Caki2 (cell line): ENCODE measurements at places on chromosomes 3 and 15.

- no peak for DNase-seq
These were observed 2.5 kb downstream of the MOBP start for GRCh38 chr3:39469945-39470344.

GRCh38 chr15:56241374-56242105 lies 2.1 kb downstream of the RFX7 start:
- DNase-seq, result no peak

DNA sequence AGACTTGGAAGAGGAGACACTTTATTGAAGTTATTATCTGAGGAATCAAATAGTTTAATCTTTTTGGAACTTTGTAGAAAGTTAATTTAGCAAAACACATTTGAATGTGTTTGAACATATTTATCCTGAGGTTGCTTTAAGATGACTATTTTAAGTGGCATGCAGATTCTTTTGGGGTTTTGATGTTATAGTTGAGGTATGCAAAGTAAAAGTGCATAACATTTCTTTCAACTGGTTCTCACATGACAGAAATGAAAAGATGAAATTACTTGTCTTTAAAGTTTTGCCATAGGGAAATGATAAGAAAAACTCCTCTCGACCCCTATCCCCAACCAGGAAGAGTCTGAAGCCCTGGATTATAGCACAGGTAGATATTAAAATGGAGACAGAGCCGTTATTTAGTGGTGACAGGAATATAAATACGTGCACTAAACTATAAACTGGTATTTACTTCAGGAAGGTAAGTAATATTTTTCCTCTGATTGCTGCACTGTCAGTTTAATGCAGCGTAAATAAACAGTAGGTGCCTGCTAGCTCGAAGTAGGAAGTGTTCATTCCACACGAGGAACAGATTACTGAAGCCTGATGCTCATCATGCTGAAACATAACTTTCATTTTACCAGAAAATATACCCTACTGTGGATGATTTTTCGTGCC lies 15.1 kb upstream of the SATB1 start:
- DNase-seq, result no peak

GRCh38 chr3:154764856-154765640 lies 315.1 kb upstream of the MME start:
- no peak for DNase-seq

- DNase-seq, result no peak
These were observed 322.0 kb upstream of the MANF start for GRCh38 chr3:51063053-51063452.

DNA sequence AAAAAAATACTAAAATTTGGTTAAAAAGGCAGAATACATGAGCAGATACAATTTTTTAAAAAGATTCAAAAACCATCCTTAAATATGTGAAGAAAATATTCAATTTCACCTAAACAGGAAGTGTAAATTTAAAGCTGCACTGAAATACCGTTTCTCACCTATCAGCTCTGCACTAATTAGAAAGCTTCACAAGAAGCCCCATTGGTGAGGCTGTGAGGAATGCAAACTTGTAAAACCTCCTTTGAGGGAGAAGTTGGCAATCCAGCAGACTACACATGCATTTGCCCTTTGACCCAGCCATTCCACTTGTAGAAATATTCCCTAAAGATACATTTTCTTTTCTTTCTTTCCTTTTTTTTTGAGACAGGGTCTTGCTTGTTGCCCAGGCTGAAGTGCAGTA lies 18.8 kb downstream of the BLM start:
- DNase-seq, result no peak

DNA sequence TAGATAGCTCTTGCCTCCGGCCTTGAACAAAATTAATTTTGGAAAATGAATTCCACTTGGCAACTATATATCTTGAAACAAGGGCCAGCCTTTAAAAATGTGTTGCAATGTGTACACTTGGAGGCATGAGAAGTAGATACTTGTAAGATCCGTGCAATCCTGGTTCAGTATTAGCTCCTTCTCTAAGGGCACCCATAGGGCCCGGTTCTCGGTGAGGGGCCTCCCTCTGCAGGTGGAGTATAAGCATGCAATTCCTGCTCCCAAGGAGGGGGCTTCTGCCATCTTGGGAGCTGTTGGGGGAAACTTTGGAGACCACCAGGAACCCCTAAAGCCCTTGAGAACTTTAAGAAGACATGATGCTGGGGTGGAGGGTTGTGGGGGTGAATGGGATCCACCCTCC lies 388.7 kb upstream of the RGMA start:
- DNase-seq, result no peak

GRCh38 chr3:174342171-174342570 lies 517.0 kb upstream of the NAALADL2 start:
- no peak for DNase-seq

DNA sequence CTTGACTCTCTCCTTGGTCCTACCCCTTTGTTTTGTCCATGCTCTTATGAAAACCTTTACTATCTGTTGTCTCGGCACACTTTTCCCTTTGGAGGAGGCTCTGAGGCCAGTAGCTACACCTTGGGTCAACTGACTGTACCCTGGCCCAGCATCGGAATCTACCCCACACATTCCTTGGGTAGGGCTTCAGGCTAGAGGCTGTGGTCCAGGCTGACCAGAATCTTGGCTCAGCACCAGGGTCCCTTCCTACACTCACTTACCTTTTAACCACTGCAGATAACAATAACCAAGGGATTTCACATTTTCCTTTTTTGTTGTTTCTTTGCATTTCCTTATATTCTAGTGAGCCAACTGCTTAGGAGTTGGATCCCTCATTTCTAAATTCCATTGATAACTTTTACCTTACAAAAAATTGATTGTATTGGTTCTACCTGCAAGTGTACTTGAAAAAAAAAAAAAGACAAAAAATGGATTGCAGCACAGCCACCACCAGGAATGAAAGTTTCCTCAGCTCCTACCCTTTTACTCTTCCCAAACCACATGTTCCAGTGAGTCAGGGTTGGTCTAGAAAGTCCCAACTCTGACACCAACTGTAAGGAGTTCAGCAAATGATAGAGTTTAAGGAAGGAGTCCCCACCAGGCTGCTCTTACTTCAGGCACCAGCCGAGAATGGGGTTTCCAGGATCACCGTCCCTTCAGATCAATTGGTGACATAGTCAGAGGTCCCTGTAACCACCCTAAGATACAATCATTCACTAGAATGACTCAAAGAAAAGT lies 95.6 kb downstream of the FBLN2 start:
- no peak for DNase-seq

DNA sequence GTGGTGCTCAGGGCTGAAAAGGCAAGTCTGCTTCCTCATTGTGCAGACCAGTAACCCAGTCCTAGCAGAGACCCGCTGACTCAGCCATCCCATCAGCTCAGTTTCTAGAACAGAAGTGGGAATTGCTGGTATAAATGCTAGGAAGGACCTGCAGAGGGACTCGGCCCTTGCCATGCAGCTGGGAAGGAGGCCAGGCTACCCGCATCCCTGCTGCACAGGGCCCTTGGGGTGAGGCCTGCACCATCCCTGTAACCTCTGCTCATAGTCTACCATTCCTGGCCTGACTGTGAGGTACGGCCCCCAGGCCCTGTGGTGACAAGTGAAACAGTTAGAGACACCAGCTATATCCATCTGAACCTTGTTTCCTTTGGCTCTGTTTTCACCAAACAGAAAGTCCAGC lies 23.5 kb downstream of the RAB6B start:
- no peak for DNase-seq

- no peak for DNase-seq
These were observed 70.7 kb downstream of the LMLN start for GRCh38 chr3:198030726-198031125.

DNA sequence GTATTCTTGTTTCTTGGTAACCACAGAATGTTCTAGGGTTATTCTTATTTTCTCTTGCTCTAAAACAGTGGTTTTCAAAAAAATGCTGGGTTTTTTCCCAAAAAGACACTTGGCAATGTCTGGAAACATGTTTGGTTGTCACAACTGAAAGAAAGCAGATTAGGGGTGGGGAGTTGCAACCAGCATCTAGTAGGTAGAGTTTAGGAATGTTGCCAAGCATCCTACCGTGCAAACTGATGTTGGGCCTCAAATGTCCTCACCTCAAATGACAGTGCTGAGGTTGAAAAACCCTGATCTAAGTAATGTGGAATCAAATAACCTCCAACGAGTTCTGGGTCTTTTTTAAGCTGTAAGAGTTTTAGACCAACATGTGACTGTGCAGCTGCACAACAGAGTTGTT lies 270.5 kb upstream of the STT3B start:
- no peak for DNase-seq

GRCh38 chr3:113948015-113948917 lies 453 bp downstream of the ZDHHC23 start:
- peak; percentile 30 for DNase-seq

DNA sequence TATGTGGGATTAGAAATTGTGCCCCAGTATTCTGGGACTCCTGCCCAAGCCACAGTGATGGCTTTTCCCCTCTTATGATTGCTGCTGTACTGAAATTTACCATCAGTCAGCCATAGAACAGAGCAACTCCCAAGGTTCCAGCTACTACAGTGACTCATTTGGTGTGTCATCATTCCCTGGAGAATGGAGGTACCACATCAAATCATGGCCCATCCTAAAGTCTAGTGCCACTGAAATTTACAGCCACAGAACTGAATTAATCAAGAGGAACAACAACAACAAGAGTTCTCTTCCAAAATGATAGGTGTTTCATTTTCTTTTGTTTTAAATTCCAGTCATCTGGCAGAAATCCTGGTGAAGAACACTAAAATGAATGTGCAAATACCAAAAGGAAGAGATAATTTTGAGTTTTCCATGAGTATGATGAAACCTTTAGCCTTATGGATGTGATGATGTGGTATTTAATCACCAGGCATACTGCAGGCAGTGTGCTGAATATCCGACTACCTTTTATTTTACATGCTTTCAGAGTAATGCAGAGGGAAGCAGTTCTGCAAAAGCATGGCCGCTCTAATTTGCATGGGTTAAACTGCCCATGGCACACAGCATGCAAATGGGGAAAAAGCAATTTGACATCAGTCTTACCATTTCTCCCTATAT lies 75.6 kb upstream of the SLC2A2 start:
- DNase-seq, result peak; percentile 47

GRCh38 chr3:182342252-182342651 lies 451.1 kb upstream of the ATP11B start:
- peak; percentile 37 for DNase-seq

GRCh38 chr3:106139826-106140225 lies 271.0 kb upstream of the CBLB start:
- DNase-seq, result no peak

GRCh38 chr3:127291611-127292010 lies 3.8 kb upstream of the PRR20G start:
- no peak for DNase-seq

DNA sequence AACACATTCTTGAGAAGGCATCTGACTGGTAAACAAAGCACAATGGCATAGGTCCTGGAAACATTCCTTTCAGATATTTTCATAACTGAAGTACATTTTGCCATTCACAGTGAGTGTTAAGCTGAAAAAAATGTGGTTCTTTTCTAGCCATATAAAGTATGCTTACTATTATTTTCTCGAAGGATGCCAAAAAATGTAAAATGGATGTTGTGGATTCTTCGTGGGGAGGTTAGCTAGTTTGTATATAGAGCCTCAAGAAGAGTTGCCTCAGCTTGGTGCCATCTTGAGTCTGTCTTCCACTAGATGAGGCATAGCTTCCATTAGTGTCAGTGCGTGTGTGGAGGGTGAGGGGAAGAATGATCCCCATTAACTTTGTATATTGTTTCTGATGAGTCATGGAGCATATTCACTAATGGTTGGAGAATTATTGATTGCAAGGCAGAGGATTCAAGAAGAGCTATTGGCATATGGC lies 4.1 kb downstream of the MBNL1 start:
- DNase-seq, result peak; percentile 69

GRCh38 chr15:96888764-96889163 lies 558.3 kb downstream of the NR2F2 start:
- no peak for DNase-seq

- no peak for DNase-seq
These were observed 118.0 kb upstream of the ARHGEF3 start for GRCh38 chr3:56919797-56920195.

DNA sequence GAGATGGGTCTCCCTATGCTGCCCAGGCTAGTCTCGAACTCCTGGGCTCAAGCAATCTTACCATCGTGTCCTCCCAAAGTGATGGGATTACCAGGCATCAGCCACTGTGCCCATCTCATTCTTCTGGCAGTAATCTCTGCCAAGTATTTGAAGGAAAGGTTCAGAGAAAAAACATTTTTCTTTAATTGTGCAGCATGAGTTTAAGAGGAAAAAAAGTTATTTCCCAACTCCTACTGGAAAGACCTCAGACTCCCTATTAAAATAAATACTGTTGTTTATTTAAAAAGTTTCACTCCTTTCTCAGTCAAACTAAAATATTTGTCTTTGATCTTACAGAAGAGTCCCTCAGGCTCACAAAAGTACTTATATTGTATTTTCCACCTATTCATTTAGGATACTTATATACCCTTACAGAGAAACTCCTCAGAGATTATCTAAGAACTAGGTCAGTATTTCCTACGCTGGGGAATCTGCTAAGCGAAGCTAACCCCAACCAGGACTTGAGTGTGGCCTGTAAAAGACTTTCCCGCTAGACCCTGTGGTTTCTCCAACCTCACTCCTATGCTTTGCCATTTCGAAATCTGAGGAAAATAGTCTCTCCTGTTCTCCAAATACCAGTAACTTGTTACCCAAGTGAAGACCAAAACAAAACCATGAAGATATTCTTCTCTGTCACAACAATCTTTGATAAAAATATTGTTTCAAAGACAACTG lies 28.7 kb downstream of the WWTR1 start:
- DNase-seq, result no peak

DNA sequence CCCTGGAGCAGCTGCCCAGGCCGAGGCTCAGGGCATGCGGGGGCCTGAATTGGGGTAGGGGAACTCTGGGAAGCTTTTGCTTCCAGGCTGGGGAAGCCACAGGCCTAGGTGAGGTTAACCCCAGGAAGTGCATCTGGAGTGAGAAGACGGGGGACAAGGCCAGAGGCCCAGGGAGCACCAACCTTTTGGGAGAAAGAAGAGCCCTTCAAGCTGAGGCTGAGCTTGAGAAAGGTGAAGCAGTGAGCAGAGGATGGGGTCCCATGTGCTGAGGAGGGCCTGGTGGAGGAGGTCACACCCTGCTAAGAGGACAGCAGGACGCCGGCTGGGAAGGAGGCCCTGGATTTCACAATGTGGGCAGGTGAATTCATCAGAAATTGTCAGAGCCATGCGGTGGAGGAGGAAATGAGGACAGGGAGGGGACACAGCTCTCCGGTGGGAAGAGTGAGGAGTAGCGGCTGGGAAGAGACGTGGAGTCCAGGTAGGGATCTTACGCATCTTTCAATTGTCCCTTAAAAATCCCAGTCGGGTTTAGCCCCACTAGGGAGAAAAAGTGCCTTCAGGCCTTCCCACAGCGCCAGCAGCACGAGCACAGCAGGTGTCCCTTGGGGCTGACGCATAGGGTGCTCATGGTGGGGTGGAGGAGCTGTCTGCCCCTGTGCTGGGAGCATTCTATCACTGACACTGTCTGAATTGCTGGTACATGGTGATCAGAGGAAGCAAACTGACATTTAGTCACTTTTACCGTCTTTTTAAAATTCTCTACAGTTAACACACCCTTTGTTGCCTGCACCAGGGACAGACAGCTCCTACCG lies 50.9 kb downstream of the HCN4 start:
- DNase-seq, result no peak

DNA sequence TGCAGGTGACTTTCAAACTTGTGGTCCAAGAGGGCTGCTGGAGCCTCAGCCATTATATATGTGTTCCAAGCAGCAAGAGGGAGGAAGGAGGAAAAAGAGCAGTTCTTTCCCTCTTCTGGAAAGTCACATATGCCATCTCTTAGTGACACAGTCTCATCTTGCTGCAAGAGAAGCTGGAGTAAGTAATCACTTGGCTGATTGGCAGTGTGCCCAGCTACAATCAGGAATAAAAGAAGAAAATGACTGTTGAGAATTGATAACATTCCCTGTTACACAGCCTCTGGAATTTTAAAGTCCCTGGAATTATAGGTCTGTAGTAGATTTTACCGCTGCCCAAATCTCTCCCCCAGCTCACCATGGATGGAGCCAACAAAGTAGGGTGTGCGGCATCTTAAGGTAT lies 31.4 kb upstream of the LYZL4 start:
- DNase-seq, result no peak
